ENCODE measurements at places on chromosomes 13 and 19.

DNA sequence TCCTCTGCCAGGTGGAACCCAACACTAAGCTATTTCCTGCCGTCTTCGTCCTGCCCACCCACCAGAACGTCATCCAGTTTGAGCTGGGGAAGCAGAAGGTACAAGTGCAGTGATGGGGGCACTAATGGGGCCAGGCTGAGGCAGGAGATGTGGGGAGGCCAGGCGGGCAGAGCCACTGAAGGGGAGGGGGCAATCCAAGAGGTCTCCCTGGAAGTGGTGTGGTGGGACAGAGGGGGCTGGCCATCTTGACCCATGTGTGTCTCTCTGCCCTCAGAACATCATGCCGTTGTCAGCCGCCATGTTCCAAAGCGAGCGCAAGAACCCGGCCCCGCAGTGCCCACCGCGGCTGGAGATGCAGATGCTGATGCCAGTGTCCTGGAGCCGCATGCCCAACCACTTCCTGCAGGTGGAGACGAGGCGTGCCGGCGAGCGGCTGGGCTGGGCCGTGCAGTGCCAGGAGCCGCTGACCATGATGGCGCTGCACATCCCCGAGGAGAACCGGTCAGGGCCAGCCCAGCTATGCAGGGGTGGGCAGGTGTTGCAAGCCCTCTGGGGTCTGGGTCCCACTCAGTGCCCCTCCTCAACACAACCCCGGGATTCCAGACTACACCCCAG lies 49.6 kb downstream of the RYR1 start:
- DNase-seq: no peak

DNA sequence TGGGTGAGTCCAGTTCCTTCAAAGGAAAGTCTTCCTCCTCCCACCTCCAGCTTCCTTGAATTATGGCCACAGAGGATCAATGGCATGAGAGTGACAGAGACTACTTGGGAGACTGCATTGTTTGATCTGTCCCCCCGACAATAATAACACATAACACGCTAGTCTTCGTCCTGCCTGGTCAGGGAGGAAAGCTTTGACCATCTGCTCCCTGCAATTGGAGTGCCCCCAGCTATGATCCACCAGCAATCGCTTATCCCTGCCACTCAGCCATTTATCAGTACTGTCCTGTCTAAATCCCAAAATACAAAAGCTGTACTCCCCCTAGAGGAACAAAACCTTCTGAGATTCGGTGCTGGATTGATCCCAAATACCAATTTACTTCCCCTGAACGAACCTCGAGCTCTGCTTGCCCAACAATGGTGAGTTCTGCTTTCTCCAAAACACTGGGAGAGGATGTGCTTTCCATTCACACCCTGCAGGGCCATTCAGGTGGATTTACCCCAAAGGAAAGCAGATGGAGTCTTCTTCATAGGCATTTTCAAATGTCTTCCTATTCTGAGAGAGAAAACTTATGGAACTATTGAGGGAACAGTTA lies 466.7 kb downstream of the TSHZ3 start:
- DNase-seq: no peak

GRCh38 chr19:23525276-23525852 lies 130.1 kb upstream of the ZNF91 start:
- no peak for DNase-seq

DNA sequence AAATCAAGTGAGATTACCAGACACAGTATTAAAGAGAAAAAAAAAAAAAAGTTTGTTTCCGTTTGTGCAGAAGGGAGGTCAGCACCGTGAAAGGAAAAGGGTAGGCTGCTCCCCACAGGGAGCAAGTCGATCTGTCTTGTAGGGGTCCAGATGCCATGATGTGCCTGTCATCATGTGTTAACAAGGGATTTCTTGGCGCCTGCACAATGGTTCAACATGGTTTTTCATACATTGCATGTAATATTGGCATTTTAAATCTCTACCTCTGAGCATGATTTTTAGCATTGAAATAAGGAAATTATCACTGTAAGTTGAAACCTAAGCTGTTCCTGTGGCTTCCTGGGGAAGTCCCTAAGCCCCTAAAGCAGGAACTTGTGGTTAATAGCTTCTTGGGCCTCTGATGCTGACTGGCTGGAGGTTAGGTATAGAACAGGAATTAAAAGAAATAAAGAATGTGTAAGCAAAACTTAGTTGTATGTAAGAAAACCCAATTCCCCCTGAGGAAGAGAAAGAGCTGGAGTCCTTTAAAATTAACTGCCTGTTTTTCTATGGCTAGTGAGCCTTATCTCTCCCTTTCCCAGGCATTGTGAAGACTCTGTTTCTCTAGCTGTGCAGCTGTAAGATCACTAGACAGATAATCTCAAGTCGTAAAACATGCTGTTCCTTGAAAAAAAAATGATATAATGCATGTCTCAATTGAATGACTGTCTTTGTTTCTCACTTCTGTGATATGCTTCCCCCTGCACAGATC lies 7.4 kb upstream of the FCGBP start:
- peak; percentile 60 for DNase-seq

DNA sequence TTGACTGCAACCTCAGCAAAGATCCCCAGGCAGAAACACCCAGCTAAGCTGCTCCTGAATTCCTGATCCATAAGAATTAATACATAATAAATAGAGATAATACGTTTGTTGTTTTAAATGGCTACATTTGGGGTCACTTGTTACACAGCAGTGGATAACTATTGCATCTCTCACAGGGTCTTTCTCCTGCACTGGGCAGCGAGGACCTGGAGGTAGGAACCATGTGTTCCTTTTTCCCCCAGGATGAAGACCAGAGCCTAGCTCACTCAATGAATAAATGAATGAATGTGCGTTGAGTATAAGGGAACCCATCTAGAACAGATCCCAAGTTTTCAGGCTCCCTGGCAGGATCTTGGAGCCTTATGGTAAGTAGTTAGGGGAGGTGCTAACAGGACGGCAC lies 30.7 kb downstream of the F2RL3 start:
- no peak for DNase-seq

DNA sequence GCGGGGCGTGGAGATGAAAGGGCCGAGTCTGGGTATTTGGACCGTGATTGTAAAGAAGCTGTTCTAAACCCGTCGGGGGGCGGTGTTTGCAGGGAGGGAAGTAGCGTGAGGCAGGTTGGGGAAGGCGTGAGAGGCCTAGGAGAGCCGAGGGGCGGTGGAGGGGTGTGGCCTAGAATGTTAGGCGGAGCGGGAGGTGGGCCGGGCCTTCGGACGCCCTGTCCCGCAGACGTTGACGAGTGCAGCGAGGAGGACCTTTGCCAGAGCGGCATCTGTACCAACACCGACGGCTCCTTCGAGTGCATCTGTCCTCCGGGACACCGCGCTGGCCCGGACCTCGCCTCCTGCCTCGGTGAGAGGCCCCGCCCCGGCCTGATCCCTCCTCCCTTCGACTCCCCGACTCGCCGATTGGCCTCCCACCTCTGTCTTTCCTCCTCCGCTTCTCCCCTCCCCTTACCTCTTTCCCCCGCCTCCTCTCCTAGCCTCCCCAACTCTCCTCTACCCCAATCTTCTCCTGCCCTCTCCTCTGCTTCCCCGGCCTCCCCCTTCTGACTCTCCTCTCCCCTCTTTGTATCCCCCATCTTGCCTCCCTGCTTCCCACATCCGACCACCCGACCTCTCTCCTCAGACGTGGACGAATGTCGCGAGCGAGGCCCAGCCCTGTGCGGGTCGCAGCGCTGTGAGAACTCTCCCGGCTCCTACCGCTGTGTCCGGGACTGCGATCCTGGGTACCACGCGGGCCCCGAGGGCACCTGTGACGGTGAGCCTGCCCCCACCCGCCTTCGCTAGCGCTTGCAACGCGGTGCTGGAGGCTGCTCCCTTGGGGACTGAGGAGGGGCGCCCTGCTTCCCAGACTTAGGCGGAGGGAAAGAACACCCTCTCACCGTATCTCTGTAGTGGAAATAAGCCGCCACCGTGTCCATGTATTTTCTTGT lies 12.8 kb downstream of the LTBP4 start:
- peak; percentile 74 for DNase-seq

DNA sequence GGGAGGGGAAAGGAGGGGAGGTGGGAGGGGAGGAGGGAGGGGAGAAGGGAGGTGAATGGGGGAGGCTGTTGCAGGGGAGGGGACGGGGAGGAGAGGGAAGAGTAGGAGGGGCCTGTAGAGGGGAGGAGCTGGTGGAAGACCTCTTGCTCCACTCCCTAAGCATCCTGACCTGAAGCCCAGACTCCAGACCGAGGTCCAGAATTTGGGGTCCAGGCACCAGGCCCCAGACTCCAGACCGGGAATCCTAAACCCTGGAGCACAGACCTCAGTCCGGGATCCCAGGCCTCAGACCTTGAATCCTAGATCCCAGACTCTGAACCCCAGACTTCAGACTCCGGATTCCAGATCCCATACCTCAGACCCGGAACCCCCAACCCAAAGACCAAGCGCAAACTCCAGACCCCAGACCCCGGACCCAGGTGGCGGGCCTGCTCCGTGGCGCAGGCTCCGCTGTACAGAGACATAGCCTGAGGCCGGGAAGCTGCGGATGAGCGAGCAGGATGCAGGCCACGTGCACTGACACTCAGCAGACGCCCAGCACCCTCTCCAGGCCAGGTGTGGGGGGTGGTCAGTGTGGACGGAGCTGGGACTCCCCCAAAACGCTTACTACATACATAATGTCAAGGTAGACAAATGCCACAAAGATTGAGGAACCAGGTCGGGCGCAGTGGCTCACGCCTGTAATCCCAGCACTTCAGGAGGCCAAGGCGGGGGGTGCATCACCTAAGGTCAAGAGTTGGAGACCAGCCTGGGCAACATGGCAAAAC lies 710 bp upstream of the BTBD2 start:
- no peak for DNase-seq

DNA sequence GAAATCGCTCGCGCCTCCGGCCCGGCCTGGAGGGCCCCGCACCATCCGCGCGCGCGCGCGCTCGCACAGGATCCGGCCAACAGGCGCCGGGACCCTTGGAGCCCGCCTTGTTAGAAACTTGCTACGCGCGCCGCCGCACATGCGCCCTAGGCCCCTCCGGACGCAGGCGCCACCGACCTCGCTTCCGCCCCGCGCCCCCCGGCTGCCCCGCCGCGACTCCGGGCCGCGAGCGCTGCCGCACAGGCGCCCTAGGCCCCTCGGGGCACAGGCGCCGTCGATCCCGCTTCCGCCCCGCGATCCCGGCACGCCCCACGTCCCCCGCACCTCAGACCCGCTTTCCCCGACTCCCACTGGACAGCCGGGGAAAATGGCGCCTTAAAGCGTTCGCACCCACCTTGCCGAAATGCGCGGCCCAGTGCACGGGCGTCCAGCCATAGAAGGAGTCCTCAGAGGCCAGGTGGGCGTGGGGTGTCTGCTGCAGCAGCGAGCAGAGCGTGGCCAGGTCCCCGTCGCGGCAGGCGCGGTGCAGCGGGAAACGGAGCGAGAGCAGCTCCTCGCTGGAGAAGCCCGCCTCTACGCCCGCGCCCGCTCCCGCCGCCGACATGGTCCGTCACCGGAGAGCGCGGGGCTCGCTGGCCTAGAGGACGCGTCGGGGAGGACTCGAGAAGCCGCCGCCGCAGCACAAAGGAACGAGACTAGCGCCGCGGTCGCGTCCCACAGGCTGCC lies 375 bp downstream of the ANKRD10 start:
- DNase-seq: peak; percentile 61

- DNase-seq: no peak
Measured at GRCh38 chr19:49767967-49768581, 1.3 kb downstream of the AP2A1 start.

DNA sequence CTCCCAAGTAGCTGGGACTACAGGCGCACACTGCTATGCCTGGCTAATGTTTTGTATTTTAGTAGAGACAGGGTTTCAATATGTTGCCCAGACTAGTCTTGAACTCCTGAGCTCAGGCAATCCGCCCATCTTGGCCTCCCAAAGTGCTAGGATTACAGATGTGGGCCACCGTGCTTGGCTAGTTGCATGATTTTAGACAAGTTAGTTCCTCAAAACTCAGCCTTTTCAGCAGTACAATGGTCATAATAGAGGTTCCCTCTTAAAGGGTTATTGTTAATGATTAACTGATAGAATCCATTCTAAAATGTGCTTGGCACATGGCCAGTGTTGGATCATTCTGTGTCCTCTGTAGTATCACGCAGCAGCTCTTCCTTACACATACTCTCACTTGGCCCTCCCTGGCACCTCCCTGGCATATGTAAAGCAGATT lies 19.5 kb upstream of the IFT88 start:
- DNase-seq: no peak

DNA sequence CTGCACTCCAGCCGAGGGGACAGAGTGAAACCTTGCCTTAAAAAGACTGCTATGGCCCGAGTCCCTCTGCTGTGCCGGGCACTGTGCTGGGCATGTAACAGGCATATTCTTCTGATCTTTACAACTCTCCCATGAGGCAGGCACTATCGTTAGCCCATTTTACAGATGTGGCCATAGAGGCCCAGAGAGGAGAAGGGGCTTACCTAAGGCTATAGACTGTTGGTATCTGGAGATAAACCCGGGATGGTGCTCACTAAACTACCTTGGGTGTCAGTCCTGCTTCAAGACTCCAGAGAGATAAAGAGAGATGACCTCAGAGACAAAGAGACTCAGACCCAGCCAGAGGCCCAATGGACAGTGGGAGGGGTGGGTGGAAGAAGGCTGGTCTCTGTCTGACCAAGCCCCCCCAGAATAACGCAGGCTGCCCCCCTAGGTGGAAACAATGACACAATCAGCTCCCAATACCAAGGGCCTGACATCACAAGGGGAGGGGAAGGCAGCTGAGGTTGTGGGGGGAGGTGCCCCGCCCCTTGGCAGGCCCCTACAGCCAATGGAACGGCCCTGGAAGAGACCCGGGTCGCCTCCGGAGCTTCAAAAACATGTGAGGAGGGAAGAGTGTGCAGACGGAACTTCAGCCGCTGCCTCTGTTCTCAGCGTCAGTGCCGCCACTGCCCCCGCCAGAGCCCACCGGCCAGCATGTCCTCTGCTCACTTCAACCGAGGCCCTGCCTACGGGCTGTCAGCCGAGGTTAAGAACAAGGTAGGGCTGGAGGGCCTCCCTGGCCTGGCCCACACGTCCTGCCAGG lies at the start of gene CNN1:
Gene CNN1, plus strand, starts transcription at position 620 of the 805 bp plus-strand sequence. Its CDS starts 77 bp downstream, at position 697.
- DNase-seq: no peak

All from effector CD4-positive, alpha-beta T cell (primary cell).